ENCODE measurements at places on chromosomes 16 and 17.

GRCh38 chr17:58054641-58055040 is 28.6 kb upstream of the DYNLL2 start:
- no peak for DNase-seq

GRCh38 chr16:1784977-1785845 is 2.5 kb downstream of the NUBP2 start:
- DNase-seq, result no peak

- DNase-seq, result no peak
Observed at GRCh38 chr17:56982312-56982711, 4.4 kb downstream of the SCPEP1 start.

GRCh38 chr17:5439446-5439764 is 450 bp upstream of the C1QBP start:
- DNase-seq, result no peak

- DNase-seq, result no peak
Observed at GRCh38 chr16:510066-510825, 17.3 kb upstream of the CAPN15 start.

- no peak for DNase-seq
Observed at GRCh38 chr17:6580625-6581024, 24.3 kb upstream of the PITPNM3 start.

DNA sequence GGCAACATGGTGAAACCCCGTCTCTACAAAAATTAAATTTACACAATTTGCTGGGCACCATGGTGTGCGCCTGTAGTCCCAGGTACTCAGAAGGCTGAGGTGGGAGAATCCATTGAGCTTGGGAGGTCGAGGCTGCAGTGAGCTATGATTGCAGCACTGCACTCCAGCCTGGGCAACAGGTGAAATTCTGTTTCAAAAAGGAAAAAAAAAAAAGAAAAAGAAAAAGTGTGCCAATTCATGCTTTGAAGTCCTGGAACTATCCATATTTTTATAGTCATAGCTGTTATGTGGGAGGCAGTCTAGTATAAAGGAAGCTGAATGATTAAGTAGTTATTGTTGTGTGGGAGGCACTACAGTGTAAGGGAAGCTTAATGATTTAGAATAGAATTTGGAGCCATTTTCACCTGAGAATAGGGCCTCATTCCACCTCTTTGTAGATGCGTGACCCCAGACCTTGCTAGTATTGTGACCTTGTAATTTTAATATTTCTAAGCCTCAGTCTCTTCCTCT is 31.6 kb downstream of the IQCK start:
- DNase-seq, result no peak

- no peak for DNase-seq
Observed at GRCh38 chr16:23537390-23537789, 19.8 kb downstream of the EARS2 start.

DNA sequence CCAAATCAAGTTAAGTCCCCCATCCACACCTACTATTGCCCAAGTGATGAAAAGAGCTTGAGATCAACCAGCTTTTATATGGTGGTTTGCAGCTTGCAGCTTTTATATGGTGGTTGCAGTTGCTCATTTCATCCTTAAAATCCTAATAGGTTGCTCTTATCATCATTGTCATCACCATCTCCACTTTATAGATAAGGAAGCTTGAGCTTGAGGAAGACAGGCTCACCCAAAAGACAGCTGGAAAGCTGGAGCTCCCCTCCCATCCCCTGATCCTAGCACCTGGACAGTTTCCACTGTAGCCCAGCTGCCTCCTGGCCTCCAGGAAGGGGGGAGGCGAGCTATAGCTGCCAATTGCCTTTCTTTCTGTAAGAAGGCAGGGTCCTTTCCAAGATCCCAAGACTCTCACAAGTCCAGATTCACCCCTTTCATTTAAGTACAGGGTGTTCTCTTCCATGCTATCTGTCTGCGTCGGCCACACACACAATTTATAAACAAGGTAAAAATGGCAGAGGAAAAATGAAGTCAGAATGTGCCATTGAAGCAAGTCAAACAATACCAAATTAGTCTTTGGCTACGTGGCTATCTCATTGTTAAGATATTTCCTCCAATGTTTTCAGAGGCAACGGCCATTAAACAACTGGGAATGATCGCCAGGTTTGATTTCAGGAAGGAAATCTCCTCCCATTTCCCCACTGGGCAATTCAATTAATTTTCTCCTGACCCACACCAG is 63.3 kb downstream of the PECAM1 start:
- DNase-seq, result peak; percentile 59

- DNase-seq, result no peak
Observed at GRCh38 chr16:57690782-57691471, 3.7 kb upstream of the DRC7 start.

DNA sequence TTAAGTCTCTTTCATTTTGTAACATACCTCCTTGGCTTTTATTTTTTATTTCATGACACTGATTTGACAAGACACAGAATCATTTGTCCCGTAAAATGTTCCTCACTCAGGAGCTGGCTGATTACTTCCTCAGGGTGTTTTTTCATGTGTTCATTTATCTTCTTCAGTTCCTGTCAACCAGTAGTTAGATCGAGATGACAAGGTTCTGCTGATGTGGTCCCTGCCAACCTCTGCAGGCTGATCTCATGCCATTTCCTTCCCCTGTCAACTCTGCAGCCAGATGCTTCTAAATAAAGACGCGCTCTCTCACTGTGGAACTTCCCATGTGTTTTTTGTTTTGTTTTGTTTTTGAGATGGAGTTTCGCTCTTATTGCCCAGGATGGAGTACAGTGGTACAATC is 8.1 kb upstream of the CXCL16 start:
- DNase-seq, result no peak

DNA sequence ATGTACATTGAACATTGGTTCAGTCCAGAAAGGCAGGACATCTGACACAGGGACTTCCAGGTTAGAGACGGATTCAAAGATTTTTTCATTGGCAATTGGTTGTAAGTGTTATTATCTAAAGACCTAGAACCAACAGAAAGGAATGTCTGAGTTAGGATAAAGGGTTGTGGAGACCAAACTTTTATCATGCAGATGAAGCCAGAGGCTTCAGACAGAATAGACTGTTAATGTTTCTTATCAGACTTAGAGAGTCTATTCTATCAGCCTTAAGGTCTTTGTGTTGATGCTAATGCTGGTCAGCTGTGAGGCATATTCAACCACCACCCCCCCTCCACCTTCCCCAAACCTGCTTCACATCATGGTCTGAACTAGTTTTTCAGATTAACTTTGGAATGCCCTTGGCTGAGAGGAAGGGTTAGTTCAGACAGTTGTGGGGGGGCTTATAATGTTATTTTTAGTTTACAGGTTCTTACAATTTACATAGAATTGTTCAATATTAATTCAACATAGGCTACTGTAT is 2.1 kb upstream of the ITGB3 start:
- DNase-seq, result no peak

DNA sequence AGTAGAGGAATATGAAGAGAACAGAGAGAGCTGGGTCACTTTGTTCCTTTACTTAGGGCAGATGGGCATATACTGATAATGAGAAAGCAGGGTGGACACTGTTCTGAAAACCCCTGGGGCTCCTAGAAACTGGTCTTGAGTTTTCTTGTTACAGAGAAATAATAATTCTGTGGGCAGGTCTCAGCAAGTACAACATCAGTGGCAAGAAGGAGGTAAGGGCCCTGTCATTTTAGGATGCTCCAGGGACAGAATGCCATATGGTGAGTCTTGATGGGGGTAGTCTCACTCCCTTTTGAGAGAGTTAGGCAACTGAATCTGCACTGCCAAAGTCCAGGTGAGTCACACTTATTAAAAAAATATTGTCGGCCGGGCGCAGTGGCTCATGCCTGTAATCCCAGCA is 102.3 kb downstream of the KCNJ2 start:
- DNase-seq, result no peak

GRCh38 chr16:11045846-11046245 is 101.5 kb downstream of the CLEC16A start:
- DNase-seq, result no peak

- no peak for DNase-seq
Observed at GRCh38 chr16:10833271-10833670, 14.7 kb upstream of the TVP23A start.

GRCh38 chr16:65713181-65713808 is 591.4 kb upstream of the CDH11 start:
- no peak for DNase-seq

DNA sequence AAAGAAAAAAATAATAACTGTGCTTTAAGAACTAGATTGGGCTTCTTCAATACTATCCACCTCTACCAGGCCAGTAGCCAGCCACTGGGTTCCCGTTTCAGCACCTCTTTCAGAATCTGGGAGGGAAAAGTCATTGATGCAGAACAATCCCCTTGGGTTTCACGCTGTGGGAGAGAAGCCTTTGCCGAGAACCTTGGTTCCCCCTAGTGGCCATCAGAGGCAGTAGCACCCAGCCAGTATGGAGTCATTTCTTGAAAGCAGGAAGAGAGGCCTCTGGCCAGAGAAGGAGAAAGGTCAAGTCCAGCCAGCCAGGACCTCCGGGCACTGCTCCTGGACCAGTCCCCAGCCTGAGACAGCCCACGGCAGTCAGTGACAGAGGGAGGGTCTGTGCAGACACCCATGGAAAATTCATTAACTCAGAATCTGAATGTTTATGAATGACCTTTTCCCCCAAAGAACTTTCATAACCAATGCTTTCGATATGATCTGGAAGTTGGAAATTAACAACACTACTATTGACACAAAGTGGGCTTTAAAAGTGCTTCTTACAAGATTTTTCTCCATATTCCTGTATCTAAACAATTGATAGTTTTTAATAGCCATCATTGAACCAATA is 51.2 kb upstream of the CDH5 start:
- peak; percentile 25 for DNase-seq

DNA sequence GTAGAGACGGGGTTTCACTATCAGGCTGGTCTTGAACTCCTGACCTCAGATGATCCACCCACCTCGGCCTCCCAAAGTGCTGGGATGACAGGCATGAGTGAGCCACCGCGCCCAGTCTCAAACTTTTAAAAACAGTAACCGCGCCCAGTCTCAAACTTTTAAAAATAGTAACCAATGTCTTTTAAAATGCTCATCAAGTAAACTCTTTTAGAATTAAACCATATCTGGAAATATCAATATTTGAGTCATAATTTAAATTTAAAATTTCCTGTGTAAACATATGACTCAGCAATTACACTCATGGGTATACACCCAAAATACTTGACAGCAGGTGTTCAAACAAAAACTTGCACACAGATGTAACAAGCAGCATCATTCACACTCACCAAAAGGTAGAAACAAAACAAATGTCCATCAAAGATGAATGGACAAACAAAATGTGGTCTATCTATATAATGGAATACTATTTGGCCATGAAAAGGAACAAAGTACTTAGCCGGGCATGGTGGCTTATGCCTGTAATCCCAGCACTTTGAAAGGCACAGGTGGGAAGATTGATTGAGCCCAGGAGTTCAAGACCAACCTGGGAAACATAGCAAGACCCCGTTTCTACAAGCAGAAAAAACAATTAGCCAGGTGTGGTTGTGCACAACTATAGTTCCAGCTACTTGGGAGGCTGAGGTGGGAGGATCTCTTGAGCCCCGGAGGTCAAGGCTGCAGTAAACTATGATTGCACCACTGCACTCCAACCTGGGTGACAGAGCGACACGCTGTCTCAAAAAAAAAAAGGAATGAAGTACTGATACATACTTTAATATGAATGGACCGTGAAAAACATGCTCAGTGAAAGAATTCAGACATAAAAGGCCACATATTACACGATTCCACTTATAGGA is 20.2 kb downstream of the ENPP7 start:
- DNase-seq, result no peak

DNA sequence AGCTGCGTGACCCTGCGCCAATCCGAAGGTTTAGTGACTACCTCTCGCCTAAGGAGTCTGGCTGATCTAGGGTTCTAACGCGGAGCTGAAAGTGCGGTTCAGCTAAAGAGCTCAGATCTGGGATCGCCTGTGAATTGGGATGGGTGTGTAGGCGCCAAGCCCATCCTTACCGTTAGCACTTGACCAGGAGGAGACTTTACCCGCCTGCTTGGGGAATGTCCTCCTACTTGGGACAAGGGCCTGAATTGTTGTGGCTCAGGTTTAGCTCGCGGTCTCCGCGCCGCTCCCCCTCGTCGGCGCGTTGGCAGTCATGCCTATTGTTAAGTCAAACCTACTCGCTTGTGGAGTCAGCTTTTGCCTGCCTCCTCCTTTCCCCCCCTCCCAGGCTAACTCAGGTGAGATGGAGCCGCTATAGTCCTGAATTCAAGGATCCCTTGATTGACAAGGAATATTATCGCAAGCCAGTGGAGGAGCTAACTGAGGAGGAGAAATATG is 480 bp downstream of the MRPS7 start:
- DNase-seq, result no peak
